ENCODE measurements at places on chromosomes 12 and 14.

DNA sequence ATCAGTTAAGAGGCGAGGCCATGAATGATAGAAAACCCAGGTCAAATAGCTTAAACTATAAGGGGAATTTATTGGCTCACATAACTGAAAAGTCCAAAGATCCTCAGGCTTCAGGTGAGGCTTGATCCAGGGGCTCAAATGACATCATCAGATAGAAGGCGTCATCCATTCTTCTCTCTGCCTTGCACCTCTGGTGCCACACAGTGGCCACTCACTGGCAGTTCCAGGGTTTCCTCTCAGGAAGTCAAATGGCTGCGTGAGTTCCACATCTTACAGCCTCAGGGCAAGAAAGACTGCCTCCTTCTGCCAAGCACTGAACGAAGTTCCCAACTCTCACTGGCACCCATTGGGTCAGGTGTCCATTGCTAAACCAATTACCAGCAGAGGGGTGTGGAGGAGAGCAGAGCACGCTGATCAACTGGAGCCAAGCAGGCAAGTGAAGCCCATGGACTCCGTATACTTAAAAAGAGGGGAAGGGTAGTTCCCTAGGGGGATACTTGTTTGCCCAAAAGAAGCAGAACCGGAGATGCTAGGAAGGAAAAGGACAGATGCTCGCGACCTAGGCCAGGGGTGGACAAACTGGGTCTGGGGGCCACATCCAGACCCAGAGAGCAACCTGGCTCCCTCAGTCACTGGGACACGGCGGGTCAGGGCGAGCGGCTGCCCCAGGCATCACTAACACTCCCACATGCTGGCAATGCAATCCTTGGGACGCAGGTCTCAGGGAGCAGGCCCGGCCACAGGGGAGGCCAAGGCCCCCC, 69.3 kb downstream of the SERPINA3 start:
- no peak for DNase-seq

DNA sequence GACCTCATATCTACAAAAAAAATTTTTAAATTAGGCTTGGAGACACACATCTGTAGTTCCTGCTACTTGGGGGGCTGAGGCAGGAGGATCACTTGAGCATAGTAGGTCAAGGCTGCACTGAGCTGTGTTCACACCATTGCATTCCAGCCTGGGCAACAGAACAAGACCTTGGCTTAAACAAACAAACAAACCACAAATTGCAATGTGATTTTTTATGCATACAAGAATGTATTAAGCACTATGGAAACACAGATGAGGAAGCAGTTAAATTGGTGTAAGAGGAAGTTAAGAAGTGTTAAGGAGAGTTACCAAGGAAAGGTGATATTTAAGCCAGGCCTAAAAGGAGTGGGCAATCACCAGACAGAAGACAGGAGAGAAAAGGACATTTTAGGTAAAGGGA, 83.6 kb upstream of the HECTD1 start:
- no peak for DNase-seq

DNA sequence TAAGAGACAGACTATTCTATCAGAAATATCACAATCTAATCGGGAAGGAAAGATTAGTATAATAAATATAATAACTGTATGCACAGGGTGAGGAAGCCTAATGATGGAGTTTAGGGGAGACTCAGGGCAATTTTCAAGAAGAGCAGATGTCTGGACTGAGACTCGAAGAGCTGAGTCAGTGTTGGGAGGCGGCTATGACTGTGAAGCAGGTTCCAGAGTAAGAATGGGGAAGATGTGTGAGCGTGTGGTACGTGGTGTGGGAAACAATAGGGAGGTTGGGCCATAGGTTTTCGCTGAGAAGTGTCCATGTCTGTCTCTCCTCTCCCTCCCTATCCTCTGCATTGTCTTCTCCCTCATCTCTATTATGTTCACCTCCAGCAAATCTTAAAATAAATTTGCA, 85.6 kb downstream of the LMO3 start:
- DNase-seq = no peak

DNA sequence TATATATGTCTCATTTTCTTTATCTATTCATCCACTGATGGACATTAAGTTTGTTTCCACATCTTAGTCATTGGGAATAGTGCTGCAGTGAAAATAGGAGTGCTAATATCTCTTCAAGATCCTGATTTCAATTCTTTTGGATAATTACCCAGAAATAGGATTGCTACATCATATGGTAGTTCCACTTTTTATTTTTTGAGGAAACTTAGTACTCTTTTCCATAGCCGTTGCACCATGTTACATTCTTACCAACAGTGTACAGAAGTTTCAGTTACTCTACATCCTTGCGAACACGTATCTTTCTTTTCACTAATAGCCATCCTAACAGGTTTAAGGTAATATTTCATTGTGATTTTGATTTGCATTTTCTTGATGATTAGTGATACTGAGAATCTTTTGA, 29.8 kb downstream of the TESPA1 start:
- DNase-seq = no peak

GRCh38 chr14:80981156-80981555, 25.7 kb downstream of the TSHR start:
- no peak for DNase-seq

DNA sequence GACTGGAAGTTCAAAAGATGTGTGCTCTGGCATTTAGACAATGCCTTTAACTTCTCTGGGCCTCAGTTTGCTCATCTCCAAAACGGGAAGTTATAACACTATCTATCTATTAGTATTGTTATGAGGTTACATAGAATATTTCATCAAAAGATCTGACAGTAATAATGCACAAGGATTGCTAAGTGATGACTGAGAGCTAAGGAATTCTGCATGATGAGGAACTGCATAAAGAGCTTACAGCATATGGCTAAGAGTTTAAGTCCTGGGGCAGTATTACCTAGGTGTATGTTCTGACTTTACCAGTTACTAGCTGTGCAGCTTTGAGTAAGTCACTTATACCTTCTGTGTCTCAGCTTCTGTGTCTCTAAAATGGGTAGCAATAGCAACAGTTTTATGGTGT, 160.1 kb upstream of the TMPO start:
- no peak for DNase-seq

GRCh38 chr12:51263341-51263740, 6.9 kb downstream of the SMAGP start:
- DNase-seq = no peak

- DNase-seq = no peak
Measured at GRCh38 chr12:107537464-107538119, 148.0 kb upstream of the PWP1 start.

- no peak for DNase-seq
Measured at GRCh38 chr12:26696048-26696612, 136.9 kb downstream of the ITPR2 start.

DNA sequence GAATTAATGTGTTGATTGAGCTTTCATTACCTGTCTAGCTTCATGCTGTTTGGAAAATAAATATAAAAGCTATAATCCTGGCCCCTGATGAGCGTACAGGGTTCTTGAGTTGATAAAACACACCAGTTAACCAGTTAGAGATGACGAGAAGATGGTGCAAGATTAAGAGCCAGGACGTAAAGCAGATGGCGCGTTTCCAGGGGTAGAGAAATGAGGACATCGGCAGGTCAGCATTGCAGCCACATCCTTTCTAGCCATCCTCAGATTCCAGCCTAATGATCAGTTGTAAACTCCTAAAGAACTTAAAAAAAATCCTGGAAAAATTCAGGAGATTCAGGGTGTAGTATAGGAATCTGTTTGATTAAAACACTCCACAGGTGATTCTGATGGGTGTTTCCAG, 203.7 kb downstream of the CACNA1C start:
- DNase-seq = no peak

DNA sequence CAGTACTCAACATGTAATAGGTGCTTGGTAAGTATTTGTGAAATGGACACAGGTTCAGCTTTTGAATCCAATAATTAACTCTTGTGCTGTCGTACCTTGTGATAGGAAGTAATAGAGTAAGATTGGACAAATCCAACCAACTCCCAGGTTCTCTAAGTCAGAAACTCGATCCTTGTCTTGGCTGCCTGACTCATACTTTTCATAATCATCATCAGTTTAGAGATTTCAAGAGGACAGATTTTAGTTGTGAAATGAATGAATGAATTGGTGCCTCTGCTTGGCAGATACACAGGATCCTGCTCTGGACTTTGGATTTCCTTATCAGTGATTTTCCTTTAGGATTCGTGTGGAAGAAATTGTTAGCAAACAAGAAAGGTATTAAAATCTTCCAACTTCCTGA, 1145.2 kb downstream of the AACS start:
- DNase-seq = no peak

DNA sequence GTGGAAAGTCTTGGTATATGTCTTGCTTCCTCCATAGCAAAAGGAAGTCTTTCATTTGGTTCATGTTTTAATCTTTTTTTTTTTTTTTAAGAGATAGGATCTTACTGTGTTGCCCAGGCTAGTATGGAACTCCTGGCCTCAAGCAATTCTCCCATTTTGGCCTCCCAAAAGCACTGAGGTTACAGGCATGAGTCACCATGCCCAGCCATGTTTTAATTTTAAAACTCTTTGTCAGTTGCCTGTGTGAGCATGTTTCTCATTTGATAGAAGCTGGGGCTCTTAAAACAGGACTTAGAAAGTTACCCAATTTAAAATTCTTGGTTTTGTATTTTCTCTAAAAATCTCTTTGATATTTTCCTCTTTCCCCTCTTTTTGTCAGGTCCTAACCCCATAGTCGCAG, 45.0 kb upstream of the REP15 start:
- no peak for DNase-seq

- DNase-seq = no peak
Measured at GRCh38 chr14:77554816-77555599, 56.4 kb upstream of the ISM2 start.

GRCh38 chr14:75156111-75156510, 20.3 kb downstream of the TMED10 start:
- no peak for DNase-seq

DNA sequence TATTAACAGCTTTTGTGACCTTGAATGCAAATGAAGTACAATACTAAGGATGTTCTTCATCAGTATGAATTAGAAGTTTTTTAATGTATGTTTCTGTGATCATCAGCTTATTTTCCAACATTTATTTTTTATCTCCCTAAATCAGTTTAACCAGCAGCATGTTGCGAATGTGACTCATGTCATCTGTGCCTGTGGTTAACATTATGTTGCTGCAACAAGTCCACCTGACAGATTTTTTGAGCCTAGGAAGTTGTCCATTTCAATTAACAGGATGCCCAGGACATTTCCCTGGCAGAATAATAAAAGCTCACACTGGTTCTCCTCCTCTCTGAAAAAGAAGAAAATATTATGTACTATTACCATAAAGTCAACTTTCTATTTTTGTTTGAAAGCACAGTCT, 155.5 kb downstream of the SYT1 start:
- no peak for DNase-seq

Measured in kidney (tissue), 22 donors.